ENCODE measurements at places on chromosomes 13 and 19.

DNA sequence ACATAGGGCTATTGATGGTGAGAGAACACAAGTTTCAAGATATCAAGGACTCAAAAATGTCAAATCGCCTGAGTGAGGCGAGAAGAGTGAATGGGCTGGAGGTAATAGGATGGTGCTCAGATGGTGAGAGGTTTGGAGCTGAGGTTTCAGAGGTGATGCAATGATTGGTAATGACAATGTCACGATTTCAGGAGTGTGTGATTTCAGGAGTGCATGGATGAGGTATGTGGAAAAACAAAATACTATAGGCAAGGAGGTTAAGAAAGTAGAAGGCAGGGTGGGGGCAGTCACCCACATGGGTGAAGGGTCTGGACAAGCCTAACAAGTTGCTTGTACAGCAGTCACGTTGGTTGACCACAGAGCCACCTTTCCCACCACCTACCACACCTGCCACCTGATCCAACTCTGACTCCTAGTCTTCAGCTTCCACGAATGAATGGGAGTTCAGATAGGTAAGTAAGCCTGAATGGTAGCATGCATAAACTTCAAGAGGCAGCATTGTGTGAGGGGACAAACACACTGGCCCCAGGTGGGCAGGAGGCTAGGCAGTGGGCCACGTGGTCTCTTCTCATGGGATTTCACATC is 71.5 kb downstream of the RUBCNL start:
- DNase-seq: no peak

DNA sequence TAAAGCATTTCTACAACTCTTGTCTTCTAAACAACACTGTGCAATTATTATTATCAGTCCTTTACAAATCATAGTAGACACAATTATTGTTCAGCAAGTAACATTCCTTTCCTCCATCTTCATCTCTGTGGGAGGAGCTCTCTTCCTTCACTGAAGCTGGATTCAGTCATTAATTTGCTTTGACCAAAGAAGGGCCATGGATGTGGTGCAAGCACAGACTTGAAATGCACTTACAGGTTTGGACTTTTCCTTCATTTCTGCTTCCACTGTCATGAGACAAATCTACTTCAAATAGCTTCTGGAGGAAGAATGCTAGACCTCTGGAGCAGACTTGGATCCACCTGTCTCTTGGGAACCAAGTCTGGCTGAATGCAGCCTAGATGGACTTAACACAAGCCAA is 336.6 kb upstream of the SLITRK6 start:
- DNase-seq: no peak

DNA sequence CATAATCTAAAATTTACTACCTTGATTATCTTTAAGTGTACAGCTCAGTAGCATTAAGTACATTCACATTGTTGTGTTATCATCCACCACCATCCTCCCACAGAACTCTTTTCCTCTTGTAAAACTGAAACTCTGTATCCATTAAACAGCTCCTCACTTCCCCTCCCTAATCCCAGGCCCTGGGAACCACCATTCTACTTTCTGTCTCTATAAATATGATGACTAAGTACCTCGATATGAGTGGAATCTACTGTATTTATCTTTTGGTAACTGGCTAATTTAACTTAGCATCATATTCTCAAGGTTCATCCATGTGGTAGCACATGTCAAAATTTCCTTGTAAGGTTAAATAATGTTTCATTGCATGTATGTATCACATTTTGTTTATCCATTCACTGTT is 49.0 kb upstream of the POMP start:
- DNase-seq: no peak

DNA sequence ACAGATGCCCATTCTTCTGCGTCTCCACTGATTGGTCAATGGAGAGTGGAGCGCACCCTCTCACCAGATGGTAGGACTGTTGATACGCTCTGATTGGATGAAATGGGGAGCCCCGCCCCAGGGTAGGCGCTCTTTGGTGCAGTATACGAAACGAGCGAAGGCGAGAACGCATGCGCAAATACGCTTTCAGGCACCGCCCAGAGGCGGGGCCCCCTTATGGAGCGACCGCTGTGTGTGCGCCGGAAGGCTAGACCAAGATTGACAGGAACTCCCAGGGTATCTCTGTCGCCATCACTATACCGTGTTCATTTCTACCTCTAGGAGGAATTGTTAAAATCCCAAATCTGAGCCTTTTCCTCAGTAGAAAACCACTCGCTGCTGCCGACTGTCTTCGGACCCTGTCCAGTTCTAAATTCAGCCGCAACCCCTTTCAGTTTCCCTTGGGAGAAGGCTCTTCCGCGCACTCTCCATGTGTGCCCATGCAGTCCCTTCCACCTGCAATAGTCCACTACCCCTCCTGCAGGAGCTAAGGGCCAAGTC is 720 bp upstream of the HNRNPL start:
- no peak for DNase-seq

GRCh38 chr19:709196-709964 is 645 bp downstream of the PALM start:
- DNase-seq: no peak

- no peak for DNase-seq
Measured at GRCh38 chr13:91078093-91078679, 269.3 kb upstream of the MIR17HG start.

DNA sequence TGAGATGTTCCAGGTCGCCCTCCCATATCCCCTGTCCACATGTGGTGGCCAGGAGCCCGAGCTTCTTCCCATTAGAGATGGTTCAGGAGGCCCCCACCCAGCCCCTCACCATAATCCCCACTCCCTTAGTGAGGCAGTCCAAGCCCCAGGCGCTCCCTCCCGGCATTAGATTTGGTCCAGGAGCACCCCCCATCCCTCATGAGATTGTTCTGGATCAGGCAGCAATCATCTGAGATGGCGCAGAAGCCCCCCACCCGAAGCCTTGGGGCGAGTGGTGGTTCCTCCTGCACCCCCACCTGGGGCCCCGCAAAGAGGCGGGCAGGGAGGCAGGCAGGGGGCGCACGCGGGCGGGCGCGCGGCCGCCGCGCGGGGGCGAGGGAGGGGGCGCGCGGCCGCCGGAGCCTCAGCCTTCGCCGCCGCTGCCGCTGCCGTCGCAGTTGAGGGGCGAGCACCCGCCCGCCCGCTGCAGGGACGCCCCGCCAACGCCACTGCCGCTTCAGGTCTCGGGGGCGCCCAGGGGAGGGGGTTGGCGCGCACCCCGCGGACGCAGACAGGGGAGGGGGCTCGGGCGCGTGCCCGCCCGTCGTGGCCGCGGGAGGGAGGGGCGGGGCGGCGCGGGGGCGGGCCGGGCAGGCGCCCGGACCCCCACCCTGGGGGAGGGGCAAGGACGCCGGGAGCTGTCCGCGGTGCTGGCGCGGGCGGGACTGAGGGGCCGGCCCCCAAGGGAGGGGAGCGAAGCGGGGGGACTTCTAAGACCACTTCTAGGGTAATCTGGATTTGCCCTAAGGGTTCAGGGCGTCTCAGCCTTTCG is 46.4 kb upstream of the SHKBP1 start:
- no peak for DNase-seq

- DNase-seq: no peak
Measured at GRCh38 chr13:30255696-30256095, 51.7 kb downstream of the KATNAL1 start.

DNA sequence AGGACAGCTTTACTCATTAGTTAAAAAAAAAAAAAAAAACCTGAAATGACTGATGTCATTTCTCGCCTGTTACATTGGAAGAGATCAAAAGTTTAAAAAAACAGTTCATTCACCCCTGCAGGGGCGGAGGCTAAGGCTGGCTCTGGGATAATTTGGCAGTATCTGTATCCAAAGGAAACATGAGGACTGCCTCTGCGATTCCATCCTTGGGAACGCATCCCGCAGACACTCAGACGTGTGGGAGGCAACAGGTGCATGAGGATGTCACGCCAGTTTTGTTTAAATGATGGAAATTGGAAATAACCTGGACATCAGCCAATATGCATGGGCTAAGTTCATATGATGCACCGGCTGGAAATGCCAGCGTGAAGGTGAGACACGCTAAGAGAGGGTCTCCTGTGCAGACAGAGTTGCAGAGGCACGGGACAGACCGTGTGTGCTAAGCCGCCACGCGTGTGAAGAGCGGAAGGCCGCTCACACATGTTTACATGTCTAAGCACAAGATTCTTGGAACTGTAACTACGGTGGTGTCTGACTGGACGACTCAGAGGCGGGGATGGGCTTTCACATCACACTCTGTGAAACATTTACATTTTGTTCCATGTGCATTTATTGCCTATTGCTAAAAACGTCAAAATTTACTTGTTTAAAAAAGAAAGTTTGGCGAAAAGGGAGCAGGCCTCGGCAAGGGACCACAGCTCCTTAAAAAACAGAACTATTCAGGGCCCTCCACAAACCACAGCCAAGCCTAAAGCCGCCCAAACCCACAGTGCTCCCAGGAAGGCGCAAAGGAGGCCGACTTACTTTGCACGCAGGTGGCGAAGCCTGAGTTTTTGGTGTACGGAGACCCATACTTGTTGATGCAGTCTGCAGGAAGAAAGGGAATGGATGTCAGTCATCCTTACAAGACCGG is 17.9 kb downstream of the GAS6 start:
- no peak for DNase-seq

DNA sequence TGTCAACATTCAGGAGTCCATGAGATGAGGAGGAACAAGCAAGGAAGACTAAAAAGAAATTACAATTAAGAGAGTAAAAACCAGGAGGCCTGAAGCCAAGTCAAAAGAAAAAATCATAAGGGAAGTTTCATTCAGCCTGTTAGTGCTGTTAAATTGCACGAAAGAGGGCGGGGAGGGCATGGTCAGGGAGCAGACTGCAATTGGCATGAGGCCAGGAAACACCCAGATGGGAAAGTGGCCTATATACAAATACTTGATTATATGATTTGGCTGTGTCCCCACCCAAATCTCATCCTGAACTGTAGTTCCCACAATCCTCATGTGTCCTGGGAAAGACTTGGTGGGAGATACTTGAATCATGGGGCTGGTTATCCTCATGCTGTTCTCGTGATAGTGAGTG is 43.9 kb downstream of the TNFSF13B start:
- no peak for DNase-seq

DNA sequence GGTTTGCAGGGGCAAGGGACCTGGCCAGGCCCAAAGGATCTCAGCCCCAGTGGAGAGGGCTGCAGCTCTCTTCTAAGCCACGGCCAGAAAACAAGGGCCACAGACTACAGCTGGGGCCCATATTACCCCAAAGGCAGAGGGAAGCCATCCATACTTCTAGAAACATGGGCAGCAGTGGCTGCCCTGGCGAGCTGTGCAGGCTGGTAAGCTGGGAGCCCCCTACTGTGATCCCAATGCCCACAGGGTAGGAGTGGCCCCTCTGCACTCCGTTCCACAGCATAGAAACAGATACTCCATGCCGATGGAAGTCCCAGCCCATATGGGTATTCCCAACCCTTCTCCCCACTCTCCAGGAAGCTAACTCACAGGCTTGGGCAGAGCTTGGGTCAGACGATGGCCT is 25.1 kb downstream of the VSTM2B start:
- no peak for DNase-seq

GRCh38 chr13:24133021-24133795 is 27.3 kb upstream of the SPATA13 start:
- DNase-seq: no peak

GRCh38 chr19:3398114-3398899 is 31.9 kb downstream of the NFIC start:
- DNase-seq: no peak

DNA sequence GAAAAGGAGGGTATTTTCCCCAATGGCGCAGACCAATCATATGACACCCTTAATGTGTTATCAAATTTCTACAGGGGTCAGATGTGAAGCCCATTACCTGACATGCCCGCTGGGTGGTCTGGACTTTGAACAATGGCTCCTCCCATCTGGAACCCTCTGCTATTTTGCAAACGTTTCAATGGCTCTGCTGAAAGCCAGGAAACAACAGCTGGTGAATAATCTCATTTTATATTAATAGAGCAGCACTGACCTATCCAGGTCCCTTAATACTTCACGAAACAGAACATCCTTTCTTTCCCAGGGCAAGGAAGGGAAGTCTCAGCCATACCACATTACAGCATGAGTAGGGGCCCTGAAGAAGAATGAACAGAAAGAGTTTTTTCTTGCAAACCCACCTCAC is 20.3 kb upstream of the KPNA3 start:
- DNase-seq: no peak

DNA sequence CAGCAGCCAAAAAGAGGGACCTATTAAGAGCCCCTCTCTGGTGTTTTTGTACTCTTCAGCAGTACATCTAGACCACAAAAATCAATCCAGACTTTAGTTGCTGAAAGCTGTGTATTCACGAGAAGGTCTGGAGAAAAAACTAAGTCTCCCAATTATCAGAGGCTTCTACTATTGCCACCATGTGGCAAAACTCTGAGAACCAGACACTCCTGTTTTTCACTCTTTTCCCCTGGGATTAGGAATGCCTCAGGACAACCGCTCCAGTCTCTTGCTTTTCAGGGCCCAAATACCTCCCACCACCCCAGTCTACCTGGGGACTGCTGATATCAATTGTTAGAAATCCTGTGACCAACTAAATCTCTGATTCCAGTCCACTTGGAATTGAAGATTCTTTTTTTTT is 30.1 kb upstream of the OBI1 start:
- no peak for DNase-seq

DNA sequence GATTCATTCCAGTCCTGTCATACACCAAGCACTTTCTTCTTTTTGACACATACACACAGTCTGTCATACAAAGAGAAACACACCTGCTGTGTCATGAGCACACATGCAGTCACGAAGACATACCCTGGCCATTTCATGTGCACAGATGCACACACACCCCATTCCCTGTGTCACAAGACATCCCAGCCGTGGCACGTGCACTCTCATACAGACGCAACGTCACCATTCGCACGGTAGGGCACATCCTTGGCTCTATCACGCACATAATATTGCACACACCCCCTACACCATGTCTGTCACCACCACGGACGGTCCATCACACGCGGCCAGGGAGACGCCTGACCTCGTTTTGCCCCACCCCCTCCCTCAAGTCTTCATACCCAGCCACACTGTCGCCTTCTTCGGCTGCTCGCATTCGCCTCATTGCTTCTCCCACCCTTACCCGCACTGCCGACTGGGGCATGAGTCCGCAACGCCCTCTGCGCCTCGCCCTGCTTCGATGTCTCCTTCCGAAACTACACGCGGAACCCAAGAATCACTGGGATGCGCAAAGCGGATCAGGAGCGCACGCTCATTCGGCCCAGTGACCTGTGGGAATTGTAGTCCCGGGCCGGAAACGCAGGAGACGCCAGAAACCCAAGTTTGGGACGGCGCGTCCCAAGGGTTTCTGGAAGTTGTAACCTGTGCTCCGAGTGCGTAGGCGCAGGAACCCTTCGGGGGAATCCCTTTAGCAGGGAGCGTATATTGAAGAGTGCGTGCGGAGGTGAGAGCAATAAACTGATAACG is 6.8 kb upstream of the ZNF283 start:
- DNase-seq: no peak

GRCh38 chr19:8336072-8336569 is 6.9 kb downstream of the KANK3 start:
- no peak for DNase-seq

DNA sequence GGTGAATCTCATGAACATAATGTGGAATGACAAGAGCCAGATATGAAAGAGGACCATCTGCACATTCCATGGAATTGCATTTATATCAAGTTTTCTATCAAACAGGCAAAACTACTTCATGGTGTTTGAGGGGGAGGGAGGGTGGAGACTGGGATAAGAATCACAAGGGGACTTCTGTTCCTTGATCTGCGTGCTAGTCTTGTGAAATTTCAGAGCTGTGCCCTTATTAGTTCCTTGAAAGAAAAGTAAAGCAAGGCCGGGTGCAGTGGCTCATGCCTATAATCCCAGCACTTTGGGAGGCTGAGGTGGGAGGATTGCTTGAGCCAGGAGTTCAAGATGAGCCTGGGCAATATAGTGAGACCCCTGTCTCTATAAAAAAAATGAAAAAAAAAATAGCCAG is 30.2 kb upstream of the CEBPG start:
- DNase-seq: no peak

GRCh38 chr19:10670182-10670581 is 16.0 kb downstream of the ILF3 start:
- no peak for DNase-seq

All from T-helper 22 cell (primary cell).